ENCODE measurements at places on chromosomes 5 and 9.

DNA sequence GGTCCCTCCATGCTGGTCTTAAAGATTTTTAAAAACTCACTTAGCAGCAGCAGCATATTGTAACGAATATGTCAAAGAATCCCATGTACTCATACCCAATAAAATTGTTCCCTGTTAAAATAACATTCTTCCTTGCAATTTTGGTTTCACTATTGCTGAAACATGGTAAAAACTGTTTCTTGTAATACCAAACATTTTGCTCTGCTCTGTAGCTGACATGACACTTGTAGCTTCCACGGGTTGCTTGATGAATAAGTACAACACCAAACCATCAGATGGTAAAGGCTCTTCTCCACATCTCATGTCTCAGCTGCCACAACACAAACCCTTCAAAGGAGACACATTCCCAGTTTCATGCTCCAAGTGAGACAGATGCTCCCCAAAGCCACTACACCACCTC lies 180.7 kb upstream of the PTGER4 start:
- DNase-seq = no peak

DNA sequence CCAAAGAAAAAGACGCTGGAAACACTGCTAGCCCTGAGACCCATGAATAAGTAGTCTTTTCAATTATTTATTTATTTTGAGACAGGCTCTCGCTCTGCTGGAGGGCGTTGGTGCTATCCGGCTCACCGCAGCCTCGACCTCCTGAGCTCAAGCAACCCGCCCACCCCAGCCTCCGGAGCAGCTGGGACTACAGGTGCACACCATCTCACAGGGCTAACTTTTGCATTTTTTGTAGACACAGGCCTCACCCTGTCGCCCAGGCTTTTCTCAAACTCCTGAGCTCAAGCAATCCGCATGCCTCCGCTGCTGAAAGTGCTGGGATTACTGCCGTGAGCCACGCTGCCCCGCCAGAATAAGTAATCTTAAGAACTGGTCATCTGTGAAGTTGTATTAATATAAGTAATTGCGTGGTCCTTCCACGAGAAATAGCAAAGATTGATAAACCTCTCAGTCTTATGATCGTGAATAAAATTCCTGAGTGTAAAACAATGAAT lies 1.6 kb downstream of the ANXA2R start:
- DNase-seq = no peak

DNA sequence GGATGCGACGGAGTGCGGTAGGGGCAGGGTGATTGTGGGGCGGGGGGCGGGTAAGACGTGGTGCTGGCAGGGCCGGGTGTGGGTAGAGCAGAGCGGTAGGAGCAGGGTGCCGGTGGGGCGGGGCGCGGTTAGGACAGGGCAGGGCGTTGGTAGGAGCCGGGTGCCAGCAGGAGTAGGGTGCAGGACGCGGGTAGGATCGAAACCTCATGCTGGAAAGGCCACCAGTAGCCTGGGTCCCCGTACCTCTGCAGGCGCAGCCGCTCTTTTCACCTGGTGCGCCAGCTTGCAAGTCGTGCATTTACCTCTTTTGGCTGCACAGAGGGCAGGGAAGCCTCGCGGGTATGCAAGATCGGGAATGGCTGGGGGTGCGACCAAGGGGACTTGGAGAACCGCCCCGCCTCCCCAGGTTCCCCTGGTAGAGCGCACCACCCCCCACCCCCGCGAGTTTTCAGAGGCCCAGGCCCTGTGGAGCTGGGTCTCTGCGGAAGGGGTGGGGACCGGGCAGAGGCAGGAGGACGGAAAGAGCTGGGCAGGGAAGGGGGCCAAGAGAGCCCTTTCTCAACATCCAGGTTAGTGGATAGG lies 104.8 kb upstream of the SIMC1 start:
- DNase-seq = no peak

GRCh38 chr5:133079048-133079447 lies 27.2 kb downstream of the HSPA4 start:
- no peak for DNase-seq

- DNase-seq = no peak
Observed at GRCh38 chr9:134548185-134548584, 93.4 kb upstream of the COL5A1 start.

DNA sequence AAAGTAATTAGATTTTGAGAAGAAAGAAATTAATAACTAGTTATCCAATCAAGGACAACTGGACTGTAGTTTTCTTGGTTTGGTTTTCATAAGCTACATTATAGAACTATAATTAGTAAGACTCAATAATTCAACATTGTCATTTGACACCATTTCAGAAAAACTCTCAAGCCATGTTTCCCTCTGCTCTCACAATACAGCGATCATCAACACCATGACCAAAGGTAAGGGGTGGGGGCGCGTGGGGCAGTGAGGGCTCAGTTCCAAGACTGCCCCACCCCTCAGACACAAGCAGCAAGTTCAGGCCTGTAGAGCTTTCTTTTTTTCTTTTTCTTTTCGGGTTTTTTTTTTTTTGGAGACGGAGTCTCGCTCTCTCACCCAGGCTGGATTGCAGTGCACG lies 6.4 kb downstream of the CMBL start:
- no peak for DNase-seq

DNA sequence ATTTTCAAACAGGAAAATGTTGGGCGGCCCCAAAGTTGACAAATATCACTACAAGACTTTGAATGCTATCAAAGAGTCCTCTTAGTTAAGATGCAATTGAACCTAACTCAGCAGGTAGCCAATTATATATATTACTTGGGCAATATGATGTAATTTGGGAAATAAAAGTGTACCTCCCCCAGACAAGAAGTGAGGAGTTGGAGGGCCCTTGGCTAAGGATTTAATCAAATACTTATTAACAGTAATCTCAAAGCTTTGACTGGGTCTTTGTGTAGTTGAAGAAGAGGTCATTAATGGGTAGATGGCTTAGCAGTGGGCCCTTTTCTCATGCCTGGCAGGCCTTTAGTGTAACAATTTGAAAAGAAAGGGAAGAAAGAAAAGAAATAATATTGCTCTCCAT lies 599.0 kb downstream of the CSNK1G3 start:
- no peak for DNase-seq

DNA sequence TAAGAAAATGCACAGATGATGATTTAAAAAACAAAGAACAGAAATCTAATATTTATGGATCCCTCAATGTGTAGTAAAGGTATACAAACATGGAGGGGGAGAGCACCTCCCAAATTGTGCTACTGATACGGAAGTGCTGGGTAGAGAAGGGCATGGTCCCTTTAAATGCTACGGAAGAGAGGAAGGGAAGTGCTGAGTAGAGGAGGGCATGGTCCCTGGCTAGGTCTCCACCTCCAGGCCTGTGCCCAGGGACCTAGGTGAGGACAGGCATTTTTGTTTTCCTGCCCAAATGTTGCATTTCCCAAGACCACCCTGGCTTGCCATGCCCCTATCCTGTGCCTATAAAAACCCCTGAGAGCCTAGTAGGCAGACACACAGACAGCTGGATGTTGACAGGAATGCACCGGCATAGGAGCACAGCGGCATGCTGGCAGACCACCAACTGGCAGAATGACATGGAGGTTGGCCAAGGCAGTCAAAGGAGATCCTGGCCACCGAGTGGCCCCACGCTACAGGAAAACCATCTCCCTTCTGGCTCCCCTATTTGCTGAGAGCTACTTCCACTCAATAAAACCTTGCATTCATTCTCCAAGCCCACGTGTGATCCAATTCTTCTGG lies 62.1 kb upstream of the SPDL1 start:
- DNase-seq = no peak

- DNase-seq = no peak
Observed at GRCh38 chr5:16525651-16526050, 60.1 kb upstream of the ZNF622 start.

DNA sequence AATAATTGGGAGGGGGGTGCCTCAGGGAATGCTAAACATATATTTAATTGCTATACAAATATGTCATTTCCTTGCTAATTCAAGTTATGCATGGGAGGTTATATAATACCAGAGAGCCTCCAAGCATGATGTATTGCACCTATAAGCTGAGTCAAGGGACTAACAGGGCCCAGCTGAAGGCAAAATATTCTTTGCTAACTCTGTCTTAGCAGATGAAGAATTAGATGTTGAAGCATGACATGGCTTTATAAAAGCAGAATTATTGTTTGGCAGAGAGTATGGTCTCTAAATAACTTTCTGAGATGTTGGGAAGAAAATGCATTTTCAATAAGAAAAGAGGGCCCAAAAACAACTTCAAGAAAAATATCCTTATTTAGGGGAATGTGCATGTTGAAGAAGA lies 60.4 kb downstream of the SGCD start:
- DNase-seq = no peak

GRCh38 chr9:128088253-128088945 lies 20.4 kb downstream of the SLC25A25 start:
- no peak for DNase-seq

DNA sequence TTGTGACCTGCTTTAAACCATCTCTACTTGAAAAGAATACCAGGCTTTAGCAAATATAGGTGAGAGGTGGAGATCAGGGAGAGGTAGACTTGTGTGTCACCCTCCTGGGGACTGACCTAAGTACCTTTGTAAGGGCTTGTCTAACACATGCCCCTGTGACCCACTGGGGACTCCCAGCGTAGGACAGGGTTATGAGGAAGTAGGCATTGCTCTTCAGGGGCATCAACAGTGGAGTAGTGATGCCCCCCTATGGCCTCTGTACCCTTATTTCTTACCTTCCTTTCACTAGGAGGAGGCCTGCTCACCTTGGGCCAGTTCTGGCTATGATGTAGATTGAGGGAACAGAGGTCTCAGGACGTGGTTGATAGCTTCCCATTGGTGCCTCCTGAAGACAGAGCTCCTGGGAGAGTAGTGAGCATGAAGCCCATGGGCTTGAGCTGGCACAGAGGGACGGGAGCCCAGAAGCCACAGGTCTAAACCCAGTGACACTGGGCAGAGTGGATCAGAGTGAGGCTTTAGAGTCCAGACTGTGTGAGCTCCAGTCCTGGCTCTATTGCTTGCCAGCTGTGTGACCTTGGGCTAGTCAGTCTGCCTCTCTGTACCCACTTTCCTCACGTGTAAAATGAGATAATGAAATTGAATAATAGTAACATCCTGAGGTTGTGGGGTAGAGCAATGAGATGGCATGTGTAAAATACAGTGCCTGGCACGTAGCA lies 191.7 kb downstream of the AOPEP start:
- no peak for DNase-seq

DNA sequence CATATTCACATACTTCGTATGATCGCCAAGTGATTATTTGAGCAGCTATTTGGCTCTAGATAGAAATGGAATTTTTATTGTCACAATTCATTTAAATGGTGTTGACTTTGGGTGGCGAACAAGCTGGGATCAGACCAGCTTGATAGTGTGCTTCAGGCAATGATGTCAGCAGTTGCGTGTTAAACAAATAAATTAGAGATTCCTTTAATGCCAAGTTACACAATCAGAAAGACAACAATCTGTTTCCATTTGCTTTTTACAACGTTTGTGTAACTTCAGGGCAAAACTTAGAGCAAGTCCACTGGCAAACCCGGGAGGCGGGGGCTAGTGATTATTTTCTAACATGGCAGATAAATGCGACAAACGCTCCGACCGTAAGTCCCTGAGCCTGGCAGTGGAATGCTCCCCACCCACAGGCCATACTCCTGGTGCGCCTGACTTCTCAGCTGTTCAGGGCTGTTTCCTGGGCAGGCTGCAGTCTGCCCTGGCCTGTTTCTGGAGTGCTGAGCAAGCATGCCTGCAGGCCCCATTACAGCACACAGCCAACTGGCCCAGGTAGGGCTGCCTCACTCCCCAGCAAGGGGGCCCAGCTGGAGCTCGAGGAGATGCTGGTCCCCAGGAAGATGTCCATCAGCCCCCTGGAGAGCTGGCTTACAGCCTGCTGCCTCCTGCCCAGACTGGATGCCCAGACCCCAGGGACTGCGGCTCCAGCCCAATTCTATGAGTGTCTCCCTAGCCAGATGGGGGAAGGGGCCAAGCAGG lies 88.7 kb downstream of the BASP1 start:
- DNase-seq = no peak

DNA sequence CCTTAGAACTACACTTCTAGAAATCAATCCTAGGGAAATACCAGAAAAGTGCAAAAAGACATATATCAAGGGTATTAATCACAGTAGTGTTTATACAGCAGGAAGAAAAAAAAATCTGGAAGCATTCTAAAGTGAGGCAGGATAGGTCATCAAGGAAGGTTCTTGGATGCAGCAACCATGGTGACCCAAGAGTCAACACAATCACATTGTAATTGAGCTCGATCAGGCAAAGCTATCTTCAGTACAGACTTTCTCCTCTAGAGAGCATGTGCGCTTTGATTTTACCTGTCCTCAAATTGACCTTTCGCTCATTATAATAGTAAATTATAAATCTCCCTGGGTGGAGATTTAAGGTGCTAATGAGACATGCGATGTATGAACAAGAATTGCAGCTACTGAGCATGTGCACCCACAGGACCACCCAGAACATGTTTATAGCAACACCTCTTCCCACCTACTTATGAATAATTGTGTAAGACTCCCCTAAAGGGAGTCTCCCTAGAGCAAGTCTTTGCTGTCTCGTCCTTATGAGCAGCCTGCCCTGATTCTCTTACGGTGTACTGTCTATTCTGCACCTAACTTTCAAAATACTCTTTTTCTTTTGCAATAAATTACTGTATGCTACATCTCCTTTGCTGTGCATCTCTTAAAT lies 297.7 kb downstream of the ATPSCKMT start:
- DNase-seq = no peak

GRCh38 chr5:159034083-159034824 lies 65.5 kb downstream of the EBF1 start:
- no peak for DNase-seq

DNA sequence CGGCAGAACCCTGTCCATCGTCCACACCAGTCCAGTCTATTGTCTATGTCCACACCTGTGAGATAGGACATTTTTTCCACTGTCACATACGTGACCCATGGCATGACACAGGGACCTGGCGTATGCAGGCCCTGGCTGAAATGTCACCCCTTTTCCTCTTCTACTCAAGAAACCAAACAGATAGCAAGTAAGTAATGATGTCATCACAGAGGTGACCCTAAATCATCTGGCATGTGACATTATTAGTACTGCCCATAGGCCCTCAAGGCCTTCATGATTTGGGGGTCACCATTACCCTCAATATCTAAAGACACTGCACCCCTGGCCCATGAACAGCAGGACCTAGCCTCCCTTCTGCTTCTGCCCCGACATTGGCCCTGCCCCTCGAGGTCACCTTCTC lies 88.3 kb downstream of the LHX2 start:
- DNase-seq = no peak

DNA sequence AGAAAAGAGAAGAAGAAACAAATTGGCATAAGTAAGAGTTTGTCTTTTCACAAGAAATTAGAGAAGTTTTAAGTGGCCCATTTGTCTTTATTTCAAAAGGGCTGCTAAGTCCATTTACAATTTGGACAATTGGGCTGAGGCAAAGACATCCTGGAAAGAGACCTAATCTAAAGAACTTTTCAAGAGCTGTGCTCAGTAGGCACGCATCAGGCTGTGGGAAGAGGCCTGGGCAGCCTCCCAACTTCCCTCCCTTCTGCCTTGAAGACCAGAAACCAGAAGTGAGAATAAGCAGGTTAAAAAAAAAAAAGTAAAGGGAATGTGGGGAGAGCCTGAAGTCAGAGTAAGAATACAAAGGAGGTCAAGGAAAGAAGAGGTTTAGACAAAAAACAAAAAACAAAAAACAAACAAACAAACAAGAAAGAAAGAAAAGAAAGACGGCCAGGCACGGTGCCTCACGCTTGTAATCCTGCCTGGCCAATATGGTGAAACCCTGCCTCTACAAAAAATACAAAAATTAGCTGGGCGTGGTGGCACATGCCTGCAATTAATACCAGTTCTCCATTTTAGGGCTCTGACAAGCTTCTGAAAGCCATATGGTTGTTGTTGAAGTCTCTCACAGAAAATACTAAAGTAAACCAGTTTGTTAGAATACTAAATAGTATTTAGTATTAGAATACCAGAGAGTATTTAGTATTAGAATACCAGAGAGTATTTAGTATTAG lies 48.0 kb upstream of the CEP78 start:
- DNase-seq = no peak
